CD4-positive, alpha-beta T cell (primary cell): ENCODE measurements at places on chromosomes 3 and 15.

- DNase-seq = no peak
Observed at GRCh38 chr15:73753250-73754130, at the start of gene INSYN1. INSYN1 (minus strand) TSS chr15:73753351; CDS start chr15:73751130, 2,221 bp downstream.

DNA sequence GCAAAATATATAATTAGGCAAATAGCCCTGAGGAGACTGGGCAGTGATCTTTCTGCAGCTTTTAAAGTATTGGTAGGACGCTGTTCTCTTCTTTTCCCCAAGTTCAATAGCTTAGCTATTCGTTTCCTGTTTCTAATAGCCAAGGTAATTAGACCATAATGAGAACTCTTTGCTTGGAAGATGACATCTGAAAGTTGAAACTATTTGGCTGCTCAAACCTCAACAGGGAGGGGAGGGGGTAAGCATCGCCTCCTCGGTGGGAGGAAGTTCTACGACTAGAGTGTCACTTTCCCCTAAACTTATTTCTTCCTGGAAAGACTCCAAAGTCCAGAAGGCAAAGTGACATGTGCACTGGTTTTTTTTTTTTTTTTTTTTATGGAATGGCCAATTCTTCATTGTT, 22.8 kb upstream of the ALDH1A3 start:
- no peak for DNase-seq

DNA sequence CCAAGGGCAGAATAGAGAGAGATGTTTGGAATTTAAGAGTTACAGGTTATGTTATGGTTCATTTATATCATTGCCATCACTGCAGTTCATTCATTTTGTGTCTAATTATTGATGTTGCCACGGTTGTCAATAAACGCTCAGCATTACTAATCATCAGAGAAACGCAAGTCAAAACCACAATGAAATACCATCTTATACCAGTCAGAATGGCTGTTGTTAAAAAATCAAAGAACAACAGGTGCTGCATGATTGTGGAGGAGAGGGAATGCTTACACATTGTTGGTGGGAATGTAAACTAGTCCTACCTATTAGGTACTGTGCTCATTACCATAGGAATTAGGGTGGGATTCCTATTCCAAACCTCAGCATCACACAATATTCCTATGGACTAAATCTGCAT, 350.5 kb downstream of the TIGIT start:
- DNase-seq = no peak

DNA sequence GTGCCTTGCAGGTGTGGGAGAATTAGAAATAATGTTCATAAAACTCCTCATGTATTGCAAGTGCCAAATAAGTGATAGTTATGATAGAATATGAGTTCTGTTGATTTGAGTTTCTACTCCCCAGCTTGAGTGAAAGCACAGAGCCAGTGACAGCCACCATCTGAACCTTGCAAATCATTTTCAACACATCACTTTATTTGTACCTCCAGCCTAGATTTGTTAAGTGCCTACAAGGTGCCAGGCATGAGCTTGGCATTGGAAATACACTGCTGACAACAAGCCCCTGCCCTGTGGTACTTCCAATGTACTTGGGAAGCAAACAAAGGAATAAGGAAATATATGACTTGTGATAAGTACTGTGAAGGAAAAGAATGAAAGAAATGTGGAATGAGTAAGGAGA, 17.0 kb downstream of the FEZF2 start:
- no peak for DNase-seq

- no peak for DNase-seq
Observed at GRCh38 chr3:149018247-149018646, 26.9 kb downstream of the GYG1 start.

DNA sequence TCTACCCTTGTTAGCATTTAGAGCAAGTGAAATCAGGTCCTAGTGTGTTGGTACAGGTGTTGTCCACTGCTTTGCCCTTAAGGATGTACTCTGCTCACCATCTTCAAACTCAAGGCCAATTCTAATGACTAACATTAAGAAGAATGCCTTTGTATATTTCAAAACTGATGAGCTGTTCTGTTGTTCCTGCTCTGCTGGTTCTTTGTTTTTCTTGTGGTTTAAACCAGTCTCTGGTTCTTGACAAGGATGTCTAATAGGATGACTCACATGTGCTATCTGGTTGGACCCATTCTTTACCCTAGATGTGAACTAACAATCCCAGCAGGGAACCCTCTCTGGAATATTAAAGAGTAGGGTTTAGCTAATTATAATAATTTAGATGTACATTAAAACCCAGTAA, 17.3 kb downstream of the ABHD5 start:
- no peak for DNase-seq

DNA sequence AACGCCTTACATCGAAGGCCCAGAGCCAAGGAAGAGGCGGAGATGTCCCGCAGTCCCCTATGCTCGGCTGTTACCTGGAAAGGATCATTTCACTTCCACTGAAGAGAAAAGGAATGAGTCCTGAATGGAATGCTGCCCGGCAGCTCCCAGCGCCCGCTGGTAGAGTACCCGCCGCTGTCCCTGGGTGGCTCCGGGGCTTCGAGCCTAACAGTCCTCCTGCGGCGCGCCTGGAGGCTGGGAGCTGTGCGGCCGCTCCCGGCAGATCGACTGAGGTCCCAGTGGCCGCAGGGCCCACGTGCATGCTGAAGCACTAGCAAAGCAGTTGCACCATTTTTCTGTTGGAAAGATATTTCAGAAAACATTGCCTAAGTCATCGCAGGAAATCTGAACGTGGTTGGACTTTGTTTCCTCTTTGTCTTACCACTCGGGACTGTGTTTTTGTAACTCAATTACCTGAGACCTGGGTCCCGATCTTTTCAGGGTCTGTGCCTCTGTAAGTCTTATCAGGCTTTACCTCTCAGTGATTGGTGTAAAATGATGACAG, 984 bp downstream of the RNU6-1 start:
- DNase-seq = no peak

GRCh38 chr15:63597038-63597790, at the start of gene FBXL22:
FBXL22 (plus strand) TSS chr15:63597387; CDS start chr15:63597393, 6 bp downstream.
- DNase-seq = no peak

DNA sequence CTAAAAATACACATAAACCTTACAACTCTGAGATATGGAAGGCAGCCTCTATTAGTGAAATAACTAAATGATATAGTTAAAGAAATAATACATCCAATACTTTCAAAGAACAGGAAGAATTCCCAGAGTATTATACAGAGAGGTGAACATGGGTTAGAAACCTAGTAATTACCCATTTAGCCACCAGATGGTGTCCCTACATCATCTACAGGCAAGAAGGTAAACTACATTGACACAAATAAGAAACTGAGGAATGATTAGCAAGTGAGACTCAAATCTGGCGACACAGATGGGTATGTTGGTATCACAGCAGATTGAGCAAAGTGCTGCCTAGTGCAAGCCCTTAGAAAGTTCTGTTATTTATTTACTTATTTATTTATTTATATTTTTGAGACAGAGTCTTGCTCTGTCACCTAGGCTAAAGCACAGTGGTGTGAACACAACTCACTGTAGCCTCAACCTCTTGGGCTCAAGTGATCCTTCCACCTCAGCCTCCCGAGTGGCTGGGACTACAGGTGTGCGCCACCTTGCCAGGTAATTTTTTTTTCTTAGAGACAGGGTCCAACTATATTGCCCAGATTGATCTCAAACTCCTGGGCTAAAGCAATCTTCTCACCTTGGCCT, 28.2 kb downstream of the NEK4 start:
- DNase-seq = no peak

- no peak for DNase-seq
Observed at GRCh38 chr15:55879181-55879580, 114.2 kb downstream of the NEDD4 start.

DNA sequence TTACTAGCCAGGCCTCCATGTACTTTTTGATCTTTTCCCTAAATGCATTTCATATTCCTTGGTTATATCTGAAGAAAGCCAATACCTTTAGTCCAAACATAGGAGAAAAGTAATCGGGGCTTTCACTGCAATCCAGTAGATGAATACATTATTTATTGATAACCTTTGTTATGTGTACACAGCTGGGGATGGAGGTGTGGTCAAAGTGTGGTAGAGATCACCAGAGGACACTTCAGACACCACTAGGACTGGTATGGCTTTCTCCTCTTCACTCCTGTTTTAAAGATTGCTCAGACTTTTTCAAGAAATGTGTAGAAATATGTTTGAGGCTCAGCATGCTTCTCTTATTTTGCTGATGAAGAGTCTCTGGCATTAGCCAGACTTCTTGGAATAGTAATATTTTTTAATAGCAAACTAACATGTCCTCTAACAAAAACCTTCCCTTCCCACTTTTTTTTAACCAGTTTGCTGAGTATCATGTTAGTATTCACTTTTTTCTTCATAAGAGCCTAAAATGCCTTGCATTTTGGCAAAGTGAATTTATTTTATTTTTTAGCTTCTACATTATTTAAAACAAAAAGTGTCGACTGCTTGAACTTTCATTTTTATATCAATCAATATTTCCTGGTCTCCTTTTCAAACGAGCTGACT, 65.6 kb upstream of the MBNL1 start:
- DNase-seq = no peak

- no peak for DNase-seq
Observed at GRCh38 chr3:124597273-124597672, 133.0 kb upstream of the UMPS start.

GRCh38 chr15:39642011-39642640, 61.2 kb downstream of the THBS1 start:
- DNase-seq = no peak

DNA sequence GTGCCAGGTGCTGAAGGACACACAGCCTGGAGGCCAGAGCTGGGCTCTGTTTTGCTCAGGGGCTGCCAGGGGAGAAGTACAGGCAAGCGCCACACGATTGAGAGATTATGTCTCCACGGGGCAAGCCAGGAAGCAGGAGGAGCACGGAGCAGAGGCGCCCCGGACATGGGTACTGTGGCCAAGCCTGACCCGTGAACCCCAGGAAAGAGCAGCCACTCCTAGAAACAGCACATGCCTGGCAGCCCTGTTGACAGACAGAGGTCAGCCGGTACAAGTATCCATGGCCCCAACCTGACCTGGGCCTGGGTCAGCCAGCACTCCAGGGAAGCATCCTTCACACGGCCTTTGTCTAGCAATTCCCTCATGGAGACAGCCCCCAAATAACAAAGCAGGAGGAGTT, 89.4 kb downstream of the ADAMTS17 start:
- DNase-seq = no peak

- DNase-seq = peak; percentile 22
Observed at GRCh38 chr3:27681249-27681748, 40.8 kb downstream of the EOMES start.

GRCh38 chr15:34292621-34293020, 45.0 kb downstream of the SLC12A6 start:
- DNase-seq = no peak

GRCh38 chr15:63727542-63727941, 106.2 kb downstream of the HERC1 start:
- no peak for DNase-seq
